ENCODE measurements at places on chromosomes 16 and 17.

GRCh38 chr17:6551869-6552531 lies 4.4 kb downstream of the PITPNM3 start:
- no peak for DNase-seq

DNA sequence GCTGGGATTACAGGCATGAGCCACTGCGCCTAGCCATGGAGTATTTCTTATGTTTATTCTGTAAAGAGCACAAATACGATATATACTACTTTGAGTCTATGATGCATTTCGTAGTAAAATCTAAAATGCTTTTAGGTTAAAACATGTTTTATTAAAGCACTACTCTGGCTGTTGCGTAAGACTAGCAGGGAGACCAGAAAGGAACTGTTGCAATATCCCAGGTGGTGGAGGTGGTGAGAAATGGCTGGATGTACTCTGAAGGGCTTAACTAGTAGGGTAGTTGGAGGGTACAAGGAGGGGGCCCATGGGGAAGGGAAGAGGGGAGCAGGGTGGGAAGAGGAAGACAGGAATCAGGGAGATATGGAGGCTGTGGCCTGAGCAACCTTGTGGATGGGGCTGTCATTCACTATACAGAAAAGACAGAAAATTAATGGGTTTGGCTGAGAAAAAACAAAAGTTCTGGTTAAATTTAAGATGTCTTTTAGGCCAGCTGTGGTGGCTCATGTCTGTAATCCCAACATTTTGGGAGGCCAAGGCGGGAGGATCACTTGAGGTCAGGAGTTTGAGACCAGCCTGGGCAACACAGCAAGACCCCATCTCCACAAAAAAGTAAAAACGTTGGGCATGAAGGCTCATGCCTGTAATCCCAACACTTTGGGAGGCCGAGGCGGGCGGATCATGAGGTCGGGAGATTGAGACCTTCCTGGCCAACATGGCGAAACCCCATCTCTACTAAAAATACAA lies 35.8 kb downstream of the ST3GAL2 start:
- no peak for DNase-seq

DNA sequence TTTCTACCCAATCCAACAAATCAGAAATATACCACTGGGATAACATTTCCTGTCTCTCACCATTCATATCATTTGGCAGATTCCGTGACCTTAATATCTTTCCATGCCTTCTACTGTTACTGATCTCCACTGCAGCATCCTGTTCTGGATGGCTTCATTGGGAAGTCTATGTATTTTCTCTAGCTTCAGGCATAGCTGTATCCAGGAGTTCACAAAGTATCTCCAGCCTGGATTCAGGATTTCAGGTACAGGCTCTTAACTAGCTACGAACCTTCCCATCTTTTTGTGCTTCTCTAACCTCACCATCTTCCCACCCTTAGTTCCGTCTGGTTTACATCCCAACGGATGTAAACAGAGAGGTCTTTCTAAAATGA lies 15.2 kb upstream of the USP10 start:
- no peak for DNase-seq

- no peak for DNase-seq
Measured at GRCh38 chr16:83494459-83494858, 313.3 kb upstream of the HSBP1 start.

DNA sequence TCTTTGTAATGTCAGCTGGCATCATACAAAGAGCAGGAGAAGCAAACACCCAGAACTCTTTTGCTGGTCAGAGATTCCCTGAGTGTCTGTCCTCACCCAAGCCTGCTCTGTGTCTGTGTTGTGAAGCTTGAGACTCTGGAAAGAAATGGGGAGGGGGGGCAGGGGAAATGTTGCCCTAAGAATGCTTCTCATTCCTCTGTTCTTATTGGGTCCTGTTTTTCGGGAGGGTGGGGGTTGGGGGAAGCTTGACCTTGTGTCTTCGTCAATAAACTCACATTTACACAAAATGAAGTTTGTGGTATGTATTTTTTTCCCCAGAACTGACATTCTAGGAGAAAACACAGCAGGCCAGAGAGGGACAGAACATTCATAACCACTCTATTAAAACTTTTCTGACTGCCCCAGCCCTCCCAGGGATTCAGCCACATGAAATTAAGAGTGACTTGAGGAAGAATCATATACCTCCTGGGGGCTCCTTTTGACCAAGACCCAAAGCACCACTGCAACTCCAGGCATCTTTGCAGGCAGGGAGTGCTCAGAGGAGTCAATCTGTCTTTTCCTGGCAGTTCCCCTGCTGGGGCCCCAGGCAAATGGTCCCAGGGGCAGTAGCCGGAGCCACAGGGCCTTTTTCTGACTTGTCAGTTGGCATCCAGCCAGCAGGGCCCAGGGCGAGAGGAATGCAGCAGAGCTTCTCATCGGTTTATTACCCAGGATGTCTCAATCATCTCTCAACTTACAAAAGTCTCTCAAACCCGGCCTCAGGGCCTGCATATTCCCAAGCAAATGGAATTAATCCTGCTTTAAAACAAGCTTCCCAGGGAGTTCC lies 5.1 kb upstream of the RASL10B start:
- peak; percentile 90 for DNase-seq

GRCh38 chr17:10171581-10171981 lies 26.8 kb downstream of the GAS7 start:
- no peak for DNase-seq

- DNase-seq: no peak
Measured at GRCh38 chr16:15492091-15492740, 57.8 kb downstream of the BMERB1 start.

DNA sequence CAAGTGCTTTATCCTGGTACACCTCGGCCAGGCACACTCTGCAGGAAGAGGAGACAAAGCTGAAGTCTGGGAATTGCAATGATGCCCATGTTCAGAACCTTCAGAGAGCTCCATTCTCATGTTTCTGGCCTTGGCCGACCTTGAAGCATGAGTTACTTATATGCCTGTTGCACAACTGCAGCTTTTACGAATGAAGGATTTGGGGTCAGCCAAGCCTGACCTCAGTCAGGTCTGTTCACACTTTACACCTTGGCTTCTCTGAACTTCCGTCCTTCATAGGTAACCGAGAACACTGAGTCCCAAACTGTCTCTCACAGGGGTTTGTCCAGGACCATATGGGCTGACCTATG lies 66.7 kb downstream of the GTF3C1 start:
- no peak for DNase-seq

DNA sequence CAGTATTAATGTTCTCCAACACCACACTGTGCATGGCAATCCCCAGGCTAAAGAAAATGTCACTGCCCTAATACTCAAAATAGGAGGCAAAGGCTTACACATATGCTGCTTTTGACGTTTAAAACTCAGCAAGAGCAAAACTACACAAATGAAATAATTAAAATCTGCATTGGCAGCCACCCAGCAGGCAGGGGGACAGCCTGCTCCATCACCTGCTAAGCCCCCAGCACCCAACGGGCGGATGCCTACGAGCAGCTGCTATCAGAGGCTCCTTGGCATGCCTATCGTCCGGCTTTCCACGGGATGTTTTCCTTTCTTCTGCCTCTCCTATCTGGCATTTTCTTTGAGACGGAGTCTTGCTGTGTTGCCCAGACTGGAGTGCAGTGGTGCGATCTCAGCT lies 337.5 kb downstream of the SOX9 start:
- DNase-seq: no peak

- no peak for DNase-seq
Measured at GRCh38 chr17:41618341-41619035, 5.9 kb downstream of the KRT17 start.

DNA sequence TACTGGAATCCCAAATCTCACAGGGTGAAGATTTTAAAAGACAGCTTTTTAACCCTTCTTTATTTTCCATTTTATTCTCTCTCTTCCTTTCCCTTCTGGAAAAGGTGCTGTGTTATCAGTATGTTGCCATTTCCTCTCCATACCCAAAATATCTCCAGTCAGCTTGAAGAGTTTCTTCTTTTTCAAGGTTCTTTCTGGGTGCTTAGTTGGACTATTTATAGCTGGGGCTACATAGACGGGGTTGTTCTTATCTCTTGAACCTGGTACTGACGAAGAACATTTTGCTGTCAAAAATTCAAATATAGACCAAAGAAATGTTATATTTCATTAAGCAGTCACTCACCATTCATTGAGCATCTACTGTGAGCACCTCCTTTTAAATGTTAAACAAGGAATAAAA lies 48.6 kb downstream of the IST1 start:
- no peak for DNase-seq

DNA sequence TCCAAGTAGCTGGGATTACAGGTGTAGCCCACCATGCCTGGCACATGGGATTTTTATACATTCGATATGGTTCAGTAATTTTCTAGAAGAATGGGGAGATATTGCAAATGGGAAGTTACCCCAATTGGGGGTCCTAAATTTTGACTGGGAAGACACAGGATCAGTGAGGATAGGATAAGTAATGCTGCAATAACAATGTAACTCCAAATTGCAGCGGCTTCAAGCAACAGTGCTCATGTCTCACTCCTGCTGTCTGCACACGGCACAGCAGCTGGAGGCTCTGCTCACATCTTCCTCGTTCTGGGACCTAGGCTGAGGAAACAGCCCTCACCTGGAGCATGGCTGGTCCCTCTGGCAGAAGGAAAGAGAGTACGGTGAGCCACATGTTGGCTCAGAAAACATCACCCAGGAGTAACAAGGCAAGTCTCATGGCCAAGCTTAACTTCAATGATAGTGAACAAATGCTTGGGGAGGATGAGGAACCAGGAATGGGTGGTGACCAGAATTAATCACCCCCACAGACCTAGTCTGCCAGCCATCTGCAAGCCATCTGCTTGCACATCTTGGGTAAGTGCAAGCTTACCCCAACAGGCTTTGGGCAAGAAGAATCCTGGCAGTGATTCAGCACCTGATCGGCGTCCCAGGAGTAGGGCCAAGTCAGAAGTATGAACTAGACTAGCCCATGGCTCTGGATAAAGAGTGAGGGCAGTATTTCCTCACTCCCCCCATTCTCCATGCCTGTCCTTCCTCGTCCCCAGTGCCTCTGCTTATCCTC lies 229.2 kb downstream of the COPRS start:
- no peak for DNase-seq

- no peak for DNase-seq
Measured at GRCh38 chr17:10513299-10514067, 4.9 kb downstream of the MYH1 start.

GRCh38 chr16:9567666-9568065 lies 476.2 kb downstream of the HAPSTR1 start:
- no peak for DNase-seq

GRCh38 chr17:81113158-81113724 lies 52.1 kb upstream of the PVALEF start:
- no peak for DNase-seq

GRCh38 chr17:6138761-6139446 lies 68.7 kb downstream of the WSCD1 start:
- DNase-seq: no peak

Data from smooth muscle cell of the brain vasculature (primary cell).